ENCODE measurements at places on chromosomes 4 and X. TPM values are rescaled to one million over a fixed set of nuclear protein-coding genes. Genes with fewer than 3 reads are reported as not detected.

The FAM241A gene
- total RNA-seq: 0.39 TPM

The GJB1 gene
- not detected for total RNA-seq

The UCHL1 gene
- total RNA-seq: 3.9 TPM

The RAB9B gene
- total RNA-seq: 0.39 TPM

The TMSB15C gene
- total RNA-seq: 7.9 TPM
